ENCODE measurements at places on chromosomes 12 and 14.

- no peak for DNase-seq
These were observed 1.3 kb downstream of the TEX52 start for GRCh38 chr12:2855546-2855945.

GRCh38 chr12:58757422-58757821, 162.9 kb downstream of the LRIG3 start:
- no peak for DNase-seq

DNA sequence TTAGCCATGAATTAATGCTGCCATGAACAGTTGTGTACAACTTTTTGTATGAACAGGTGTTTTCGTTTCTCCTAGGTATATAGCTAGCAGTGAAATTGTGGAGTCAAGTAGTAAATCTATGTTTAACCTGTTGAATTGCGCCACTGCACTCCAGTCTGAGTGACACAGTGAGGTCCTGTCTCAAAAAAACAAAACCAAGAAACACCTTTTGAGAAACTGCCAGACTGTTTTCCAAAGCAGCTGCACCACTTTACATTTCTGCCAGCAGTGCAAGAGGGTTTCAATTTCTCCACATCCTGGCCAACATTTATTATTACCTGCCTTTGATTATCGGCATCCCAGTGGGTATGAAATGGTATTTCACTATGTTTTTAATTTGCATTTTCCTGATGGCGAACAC, 3.3 kb upstream of the PLEKHG3 start:
- DNase-seq: no peak

DNA sequence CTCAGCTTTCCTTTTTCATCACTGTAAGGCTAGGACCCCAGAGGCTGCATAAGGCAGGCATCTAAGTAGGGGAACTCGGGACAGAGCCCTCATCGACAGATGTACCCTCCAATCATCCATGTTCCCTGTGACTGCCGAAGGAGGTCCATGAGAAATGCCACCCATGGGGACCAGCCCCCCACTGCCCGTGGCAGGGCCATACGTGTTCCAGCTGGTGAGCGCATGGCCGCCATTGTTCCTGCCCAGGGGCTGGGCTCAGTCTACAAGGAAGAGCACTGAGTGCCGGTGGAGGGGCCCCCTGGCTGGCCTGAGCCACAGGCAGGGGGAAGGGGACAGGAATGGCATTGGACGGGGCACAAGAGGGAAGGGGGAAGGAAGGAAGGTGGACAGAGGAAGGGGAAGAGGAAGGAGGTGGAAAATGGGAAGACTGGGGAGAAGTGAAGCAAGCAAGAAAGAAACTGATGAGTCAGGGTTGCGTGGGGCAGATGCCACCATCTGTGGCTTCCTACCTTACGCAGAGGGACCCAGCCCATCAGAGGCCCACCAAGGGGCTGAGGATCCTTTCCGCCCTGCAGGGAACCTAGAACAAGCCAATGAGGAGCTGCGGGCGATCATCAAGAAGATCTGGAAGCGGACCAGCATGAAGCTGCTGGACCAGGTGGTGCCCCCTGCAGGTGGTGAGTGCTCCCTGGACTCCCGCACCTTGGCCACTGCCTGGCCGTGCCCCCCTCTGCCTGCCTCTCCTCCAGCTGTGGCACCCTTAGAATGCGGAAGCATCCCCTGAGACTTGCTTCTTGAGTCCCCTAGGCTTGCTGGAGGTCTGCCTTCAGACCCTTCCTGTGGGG, 120.6 kb upstream of the FKBP4 start:
- no peak for DNase-seq

GRCh38 chr12:22850185-22850584, 225.2 kb downstream of the ETNK1 start:
- DNase-seq: no peak

DNA sequence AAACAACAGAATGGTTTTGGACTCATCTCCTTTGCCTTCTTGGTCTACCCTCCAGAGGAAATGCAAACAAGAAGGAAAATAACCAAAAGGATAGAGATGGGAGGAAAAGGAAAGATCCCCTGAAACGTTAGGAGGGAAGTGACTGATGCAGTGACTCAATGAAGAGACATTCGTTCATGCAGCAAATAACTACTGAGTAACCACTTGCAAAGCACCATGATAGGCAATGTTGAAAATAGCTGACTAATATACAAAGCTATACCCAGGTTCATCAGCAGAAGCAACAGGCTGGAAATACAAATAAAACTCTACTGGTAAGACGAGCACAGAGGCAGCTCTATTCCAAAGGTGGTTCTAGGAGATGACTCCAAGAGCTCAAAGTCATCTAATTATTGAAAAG, 41.8 kb downstream of the R3HDM2 start:
- peak; percentile 95 for DNase-seq

DNA sequence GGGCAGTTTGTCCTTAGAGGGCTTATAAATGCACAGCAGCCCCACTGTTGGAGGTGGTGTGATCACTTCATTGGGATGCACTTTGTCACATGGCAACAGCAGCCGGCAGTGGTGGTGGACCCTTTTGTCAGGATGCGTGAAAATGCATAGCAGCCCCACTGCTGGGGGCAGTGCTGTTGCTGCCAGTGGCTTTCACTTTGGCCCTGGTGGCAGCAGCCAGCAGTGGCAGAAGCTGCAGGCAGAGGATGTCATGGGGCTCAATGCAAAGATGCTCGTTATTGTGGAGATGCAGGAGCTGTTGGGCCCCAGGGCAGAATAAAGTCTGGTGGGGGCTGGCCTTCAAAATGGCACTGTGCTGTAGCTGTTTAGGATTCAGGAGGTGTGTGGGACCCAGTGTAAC, 173.0 kb upstream of the DAAM1 start:
- no peak for DNase-seq

DNA sequence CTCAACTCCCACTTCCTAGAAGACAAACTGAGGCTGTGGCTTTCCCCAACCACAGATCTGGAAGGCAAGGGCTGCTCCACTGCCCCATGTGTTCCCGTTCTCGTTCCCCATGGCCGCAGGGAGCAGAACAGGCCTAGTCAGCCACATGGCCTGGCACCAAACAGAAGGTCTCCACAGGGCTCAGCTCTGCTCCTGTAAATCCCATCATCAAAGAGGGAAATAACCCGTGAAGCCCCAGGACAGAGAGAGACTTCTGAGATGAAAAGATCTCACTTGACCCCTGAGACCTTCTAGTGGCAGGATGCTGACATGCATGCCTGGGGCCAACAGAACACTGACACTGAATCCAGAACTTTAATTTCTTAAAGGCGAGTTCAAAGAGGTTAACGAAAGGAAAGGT, 68.9 kb downstream of the BCL11B start:
- no peak for DNase-seq

DNA sequence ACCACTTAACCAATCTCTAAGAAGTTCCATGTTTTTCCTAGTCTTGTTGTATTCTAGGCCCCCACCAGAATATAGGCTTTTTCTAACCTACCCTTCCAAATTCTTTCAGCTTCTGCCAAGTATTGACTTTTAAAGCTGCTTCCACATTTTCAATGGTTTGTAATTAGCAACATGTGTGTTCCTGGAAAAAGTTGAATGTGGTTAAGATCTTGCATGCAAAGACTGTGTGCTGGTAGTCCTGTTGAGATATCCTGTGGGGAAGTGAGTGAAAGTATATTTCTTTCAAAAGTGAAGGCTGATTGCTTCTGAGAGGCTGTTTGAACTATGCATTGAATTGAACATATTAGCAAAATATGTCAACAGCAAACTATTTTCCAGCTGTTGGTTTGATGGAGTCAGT, 646 bp upstream of the OR6C4 start:
- DNase-seq: no peak

GRCh38 chr12:123105211-123105826, 45.6 kb downstream of the PITPNM2 start:
- no peak for DNase-seq

GRCh38 chr12:106085213-106085612, 53.5 kb downstream of the NUAK1 start:
- DNase-seq: no peak

- DNase-seq: peak; percentile 95
These were observed 102.7 kb downstream of the TMEM30B start for GRCh38 chr14:61178226-61179060.

- DNase-seq: no peak
These were observed 1492.4 kb downstream of the AACS start for GRCh38 chr12:126557659-126558058.

GRCh38 chr12:67042697-67043131, 226.4 kb upstream of the CAND1 start:
- peak; percentile 76 for DNase-seq

DNA sequence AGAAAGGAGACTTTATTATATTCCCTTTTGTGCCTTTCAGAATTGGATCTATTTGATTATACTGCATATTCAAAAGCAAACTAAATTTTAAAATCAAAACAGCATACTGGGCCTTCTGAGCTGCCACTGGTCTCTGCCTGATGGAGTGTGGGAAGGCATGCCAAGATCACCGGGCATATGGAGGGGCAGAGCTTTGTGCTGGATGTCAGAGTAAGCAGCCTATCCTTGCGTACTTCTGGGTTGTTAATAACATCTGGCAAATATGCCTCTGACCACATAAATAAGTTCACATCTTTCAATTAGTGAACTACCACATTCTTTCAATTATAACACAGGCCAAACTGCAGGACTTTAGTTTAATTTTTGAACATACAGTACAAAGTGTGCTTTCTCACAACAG, 18.3 kb downstream of the MLH3 start:
- no peak for DNase-seq

Data from ACHN (cell line).